ENCODE measurements at places on chromosomes 1 and 21.

- DNase-seq, result no peak
Observed at GRCh38 chr1:228410671-228411070, 4.0 kb upstream of the TRIM11 start.

GRCh38 chr1:101587741-101588140 is 350.9 kb downstream of the S1PR1 start:
- DNase-seq, result no peak

GRCh38 chr1:209406168-209406567 is 177.3 kb upstream of the CAMK1G start:
- DNase-seq, result no peak

- no peak for DNase-seq
Observed at GRCh38 chr1:156422602-156423091, 53.6 kb downstream of the RHBG start.

DNA sequence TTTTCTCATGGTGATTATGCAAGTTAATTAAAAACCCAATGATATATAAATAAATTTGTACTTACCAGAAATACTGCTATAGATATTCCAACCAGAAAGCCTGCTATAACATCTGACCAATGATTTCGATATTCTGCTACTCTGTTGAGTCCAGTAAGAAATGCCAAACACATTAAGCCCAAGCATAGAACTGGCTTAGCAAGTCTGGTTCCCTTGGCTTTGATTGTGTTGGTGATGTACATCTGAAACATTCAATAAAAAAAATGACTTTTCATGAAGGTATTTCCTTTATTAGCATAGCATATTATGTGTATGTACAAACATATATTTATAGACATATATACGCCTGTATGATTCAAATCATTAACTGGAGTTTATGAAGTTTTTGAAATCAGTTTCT is 82.8 kb downstream of the PLPPR5 start:
- DNase-seq, result no peak

DNA sequence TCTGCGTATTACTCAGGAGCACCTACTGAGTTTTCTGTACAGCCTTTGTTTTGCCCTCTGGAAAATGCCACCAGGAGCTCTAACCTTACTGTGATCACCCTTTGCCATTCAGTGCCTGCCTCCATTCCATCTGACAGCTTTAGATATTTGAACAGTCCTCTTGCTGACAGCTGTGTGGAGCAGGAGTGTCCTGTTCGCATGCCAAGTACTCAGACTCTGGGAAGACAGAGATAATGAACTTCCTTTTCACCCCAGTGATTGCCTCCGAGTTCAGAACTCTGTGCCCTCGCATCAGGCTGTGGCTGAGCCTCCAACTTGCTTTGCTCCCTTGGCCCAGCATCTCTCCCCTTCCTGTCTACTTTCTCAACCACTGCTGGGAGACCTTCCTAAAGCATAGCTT is 74.0 kb downstream of the CACNA1E start:
- no peak for DNase-seq

DNA sequence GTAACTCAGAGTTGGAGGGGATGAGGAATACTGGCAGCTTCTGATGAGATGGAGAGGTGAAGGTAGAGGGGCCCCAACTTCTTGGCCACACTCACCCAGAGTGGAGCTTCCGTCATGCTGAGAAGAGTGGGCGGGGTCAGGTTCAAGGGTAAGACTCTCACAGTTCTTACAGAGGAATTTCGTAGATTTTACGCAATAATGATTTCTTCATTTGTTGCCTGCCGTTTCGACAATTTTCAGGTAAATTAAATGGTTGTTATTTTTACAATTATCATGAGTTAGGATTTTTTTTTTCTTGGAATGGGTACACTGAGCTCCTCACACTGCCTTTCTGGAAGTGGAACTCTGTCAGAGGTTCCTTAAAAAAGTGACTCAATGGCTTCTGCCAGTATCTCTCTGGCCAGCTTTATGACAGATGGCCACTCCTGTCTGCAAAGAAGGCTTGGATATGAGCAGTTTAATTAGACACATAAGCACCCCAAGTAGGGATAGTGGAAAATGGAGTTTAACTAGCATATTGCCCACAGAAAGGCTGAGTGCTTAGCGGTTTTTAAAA is 13.8 kb upstream of the NLRP3 start:
- no peak for DNase-seq

DNA sequence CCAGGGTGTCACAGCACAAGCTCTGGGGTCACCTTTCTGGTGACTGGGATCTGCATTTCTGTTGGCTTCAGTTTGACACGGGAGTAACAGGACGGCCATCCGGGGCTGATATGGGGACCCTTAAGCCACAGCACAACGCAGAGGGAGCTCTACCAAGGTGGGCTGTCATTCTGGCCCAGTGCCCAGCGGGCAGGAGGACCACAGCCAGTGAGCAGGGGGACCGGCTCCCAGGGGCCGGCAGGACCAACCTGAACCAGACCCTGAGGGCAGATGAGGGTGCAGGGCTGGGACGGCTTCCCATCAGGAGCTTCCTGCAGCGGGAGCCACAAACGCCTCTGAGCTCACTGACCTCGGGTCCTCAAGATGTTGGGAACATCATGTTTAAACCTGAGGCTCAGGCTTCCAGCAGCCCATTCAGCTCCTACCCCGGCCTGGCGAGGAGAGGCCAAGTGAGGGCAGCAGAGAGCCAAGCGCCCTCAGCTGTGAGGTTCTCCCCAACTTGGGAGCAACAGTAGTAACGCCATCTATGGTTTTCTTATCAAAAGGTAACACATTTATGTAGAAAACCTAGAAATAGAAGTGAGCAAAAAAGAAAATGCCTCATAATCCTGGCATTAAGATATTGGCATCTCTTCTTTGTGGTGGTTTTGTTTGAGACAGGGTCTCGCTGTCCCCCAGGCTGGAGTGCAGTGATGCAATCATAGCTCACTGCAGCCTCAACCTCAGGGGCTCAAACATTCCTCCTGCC is 26.8 kb downstream of the TMEM201 start:
- peak; percentile 93 for DNase-seq

- peak; percentile 82 for DNase-seq
Observed at GRCh38 chr1:191074881-191075280, 597.2 kb upstream of the BRINP3 start.

DNA sequence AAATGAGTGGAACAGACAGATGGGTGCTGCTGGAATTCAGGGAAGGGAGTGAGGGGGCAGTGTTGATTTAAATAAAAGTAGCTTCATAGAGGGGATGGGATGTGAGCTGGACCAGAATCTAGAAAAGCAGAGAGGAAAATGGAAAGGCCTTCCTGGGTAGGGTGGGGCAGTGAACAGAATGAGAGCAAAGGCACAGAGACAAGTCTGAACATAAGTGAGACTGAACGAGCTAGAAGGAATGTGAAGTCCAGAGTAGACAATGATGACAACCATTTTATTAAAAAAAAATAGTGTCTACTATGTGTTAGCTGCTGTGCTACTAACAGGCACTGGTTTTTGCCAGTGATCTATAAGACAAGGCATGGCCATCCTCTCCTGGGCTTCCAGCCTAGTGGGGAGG is 36.0 kb downstream of the ELK4 start:
- no peak for DNase-seq

DNA sequence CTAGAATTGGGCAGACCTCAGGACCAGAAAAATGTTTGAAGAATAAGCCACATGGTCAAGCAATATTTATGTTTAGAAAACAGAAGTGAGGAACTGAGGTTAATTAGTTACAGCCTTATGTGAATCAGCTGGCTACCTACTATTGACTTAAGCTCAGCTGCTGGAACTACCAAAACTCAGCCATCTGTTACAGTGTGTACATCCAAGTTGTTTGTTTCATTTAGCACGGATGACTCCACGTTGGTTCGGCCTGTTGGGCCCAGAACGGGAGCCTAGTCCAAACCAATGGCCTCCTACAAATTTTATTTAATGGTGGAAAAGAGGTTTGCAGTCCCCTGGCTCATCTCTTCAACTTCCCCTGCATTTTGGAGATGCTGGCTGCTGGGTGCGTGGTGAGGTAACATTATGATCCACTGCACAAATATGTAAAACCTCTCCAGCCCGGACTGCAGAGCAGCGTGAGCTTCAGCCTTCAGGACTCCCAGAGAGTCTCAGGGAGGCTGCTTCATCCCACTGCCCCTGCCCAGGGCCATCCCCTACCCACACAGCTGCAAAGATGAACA is 143.4 kb downstream of the ZZZ3 start:
- DNase-seq, result no peak

GRCh38 chr1:70003211-70003908 is 202.0 kb downstream of the LRRC40 start:
- peak; percentile 30 for DNase-seq

DNA sequence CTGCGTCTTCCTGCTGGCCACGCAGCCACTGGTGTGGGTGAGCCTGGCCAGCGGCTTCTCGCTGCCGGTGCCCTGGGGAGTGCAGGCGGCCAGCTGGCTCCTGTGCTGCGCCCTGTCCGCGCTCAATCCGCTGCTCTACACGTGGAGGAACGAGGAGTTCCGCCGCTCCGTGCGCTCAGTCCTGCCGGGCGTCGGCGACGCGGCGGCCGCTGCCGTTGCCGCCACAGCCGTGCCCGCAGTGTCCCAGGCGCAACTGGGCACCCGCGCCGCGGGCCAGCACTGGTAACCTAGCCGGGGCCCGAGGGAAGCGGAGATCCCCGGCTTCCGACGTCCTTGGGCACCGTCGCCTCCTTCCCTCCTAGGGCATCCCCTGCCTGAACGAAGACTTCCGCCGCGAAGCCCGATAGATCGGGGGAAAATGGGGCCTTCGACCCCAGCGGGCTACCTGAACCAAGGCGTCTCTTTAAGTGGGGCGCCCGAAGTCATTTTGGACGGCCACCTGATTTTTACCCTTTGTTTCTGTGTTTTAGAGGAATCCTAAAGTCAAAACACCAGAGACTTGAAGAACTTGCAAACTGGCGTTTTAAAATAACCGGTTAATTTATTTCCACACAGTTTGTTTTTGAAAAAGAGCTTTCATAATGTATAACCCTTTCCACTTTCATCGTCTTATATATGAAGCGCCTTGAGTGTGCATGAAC is 2.0 kb downstream of the GPR88 start:
- peak; percentile 66 for DNase-seq

- DNase-seq, result no peak
Observed at GRCh38 chr1:38452246-38452645, 405.7 kb upstream of the POU3F1 start.

GRCh38 chr1:177432897-177433296 is 262.1 kb downstream of the BRINP2 start:
- peak; percentile 11 for DNase-seq

All from hematopoietic multipotent progenitor cell treated with erythropoietin and hydrocortisone succinate and interleukin-3 and kit ligand, for 4 days (in vitro differentiated cells).